ENCODE measurements at places on chromosomes 1 and 21. TPM values are rescaled to one million over a fixed set of nuclear protein-coding genes. Genes with fewer than 3 reads are reported as not detected.

DNA sequence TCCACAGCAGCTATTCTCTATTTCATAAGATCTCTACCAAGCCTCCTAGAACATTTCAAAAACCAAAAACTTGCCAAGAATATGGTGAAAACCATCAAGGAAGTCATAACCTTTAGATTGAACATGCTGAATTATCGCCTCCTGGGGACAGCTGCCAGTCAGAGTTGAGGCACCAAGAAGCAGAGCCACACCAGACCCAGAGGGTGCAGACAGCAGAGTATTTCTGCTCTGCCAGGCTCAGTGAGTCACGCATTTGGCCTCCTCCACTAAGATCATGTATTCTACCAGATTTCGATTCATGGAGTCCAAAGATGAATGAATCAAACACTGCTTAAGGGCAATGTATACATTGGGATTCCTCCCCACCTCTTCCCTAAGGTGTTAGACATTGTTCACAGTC, 2.1 kb downstream of the F3 start:
- H3K27me3 ChIP-seq: peaks cover 73% of the 10 kb centered on the region
- no peak for DNase-seq
- peaks cover 20% of the 10 kb centered on the region for H3K4me1 ChIP-seq
- no peak overlapping the region for H3K4me3 ChIP-seq
- no peaks in the 10 kb centered on the region for H3K36me3 ChIP-seq

DNA sequence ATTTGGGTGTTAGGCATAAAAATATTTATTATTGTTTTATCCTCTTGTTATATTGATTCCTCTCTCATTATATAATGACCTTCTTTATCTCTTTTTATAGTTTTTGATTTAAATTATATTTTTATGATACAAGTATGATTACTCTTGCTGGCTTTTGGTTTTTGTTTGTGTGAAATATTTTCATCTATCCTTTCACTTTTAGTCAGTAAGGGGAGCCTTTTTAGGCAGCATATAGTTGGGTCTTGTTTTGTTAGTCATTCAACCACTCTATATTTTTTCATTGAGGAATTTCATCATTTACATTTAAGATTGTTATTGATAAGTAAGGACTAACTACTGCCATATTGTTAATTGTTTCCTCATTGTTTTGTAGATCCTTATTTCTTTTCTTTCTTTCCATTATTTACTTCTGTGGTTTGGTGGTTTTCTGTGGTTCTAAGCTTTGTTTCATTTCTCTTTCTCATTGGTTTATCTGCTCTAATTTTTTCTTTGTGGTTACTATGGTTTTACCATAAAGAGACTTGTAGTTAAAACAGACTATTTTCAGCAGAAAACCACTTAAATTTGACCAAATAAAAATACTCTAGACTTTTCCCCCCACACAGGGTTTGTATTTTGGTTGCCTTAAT, 593.1 kb downstream of the NUF2 start:
- H3K4me1 ChIP-seq: no peaks in the 10 kb centered on the region
- no peak for DNase-seq
- H3K27ac ChIP-seq: no peak overlapping the region
- H3K27me3 ChIP-seq: no peaks in the 10 kb centered on the region
- no peaks in the 10 kb centered on the region for H3K36me3 ChIP-seq

Gene KCNE2
- not detected for total RNA-seq

DNA sequence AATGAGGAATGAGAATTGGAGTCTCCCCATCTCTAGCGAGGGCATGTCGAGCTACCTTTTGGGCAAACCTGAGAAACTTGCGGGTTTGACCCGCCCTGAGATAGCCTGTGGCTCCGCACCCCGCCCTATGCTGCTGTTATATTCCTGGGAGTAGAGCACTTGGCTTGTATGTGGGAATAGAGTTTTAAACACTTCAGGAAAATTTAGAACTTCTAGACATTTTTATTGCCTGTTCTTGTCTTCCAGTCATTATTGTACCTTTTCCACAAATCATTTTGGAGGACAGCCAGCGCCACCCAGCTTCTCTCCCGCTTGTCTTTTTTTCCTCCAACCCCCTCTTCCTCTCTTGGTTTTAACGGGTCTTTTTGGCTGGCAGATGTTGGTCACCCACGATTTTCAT, 738 bp downstream of the GNPAT start:
- no peak for DNase-seq
- H3K27ac ChIP-seq: peak overlapping the region; percentile 95
- peaks cover 50% of the 10 kb centered on the region for H3K4me1 ChIP-seq
- peaks cover 44% of the 10 kb centered on the region for H3K36me3 ChIP-seq

Gene LDLRAD1
- not detected for total RNA-seq

DNA sequence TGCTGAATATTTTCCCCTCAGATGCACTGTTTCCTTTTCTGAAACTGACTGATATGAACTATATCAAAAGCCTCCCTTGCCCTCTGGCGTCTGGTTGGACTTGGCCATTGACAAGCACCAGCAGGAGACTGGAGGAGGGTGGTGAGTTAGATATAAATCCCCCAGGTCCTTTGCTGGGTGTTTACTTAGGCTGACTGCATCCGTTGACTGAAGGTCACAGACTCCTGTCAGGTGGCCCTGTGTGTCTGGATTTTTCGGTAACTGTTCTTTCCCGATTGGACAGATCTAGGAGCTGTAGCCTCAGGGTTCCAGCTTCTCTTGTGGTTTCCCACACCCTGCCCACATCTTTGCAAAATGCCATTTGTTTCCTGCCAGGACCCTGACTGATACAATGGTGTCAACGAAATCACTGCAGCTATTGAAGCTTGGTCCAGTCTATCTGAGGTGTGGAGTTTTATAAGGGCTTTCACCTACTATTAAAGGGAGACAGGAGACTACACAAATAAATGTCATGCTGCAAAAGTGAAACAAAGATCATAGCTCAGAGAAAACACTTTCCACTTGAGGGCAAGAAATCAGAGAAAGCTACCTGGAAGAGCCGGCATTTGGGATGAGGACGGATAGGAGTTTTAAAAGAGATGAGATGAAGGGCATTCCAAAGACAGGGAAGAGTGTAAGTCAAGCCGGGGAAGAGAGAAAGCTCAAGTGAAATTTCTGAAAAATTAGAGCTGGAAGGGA, 1.5 kb upstream of the MAGI3 start:
- no peak for DNase-seq
- H3K36me3 ChIP-seq: no peaks in the 10 kb centered on the region
- H3K4me3 ChIP-seq: peak overlapping the region; percentile 88
- H3K4me1 ChIP-seq: peaks cover 30% of the 10 kb centered on the region
- H3K27ac ChIP-seq: no peak overlapping the region
- H3K27me3 ChIP-seq: peaks cover 24% of the 10 kb centered on the region

DNA sequence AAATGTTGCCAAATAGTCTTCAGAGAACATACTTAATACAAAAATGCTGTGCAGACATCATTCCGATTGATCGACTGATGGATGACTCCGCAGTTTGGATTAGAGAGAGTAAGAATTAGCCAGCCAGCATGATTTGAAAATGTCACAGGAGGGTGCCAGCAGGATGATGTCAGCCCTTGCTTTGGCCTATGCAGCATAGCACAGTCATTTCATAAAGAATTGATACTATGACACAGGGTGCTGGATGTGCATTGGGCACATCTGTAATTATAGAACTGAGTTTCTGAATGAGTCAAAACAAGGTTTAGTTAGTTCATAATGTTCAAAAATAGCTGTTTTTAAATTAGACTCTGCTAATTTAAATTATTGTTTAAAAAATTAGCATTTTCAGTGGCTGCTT, 21.6 kb upstream of the TRAF5 start:
- peaks cover 34% of the 10 kb centered on the region for H3K4me1 ChIP-seq
- no peak overlapping the region for H3K4me3 ChIP-seq
- no peaks in the 10 kb centered on the region for H3K27me3 ChIP-seq

DNA sequence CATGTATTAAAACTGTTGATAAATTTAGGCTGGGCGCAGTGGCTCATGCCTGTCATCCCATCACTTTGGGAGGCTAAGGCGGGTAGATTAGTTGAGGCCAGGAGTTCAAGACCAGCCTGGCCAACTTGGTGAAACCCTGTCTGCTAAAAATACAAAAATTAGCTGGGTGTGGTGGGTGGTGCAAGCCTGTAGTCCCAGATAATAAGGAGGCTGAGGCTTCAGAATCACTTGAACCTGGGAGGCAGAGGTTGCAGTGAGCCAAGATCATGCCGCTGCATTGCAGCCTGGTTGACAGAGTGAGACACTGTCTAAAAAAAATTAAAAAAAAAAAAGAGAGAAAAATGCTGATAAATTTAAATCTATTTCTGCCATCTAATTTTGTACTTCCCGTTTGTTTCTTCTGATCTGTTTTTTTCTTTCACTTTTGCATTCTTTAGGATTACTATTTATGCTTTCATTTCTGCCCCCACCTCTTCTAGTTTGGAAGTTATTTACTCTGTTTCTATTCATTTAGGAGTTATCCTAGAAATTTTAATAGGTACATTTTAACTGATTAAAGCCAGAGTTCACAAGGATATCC, 3.2 kb upstream of the DENND1B start:
- peak overlapping the region; percentile 53 for H3K4me3 ChIP-seq
- H3K27ac ChIP-seq: peak overlapping the region; percentile 62
- H3K36me3 ChIP-seq: no peaks in the 10 kb centered on the region
- H3K27me3 ChIP-seq: no peaks in the 10 kb centered on the region
- DNase-seq: no peak
- peaks cover 48% of the 10 kb centered on the region for H3K4me1 ChIP-seq

DNA sequence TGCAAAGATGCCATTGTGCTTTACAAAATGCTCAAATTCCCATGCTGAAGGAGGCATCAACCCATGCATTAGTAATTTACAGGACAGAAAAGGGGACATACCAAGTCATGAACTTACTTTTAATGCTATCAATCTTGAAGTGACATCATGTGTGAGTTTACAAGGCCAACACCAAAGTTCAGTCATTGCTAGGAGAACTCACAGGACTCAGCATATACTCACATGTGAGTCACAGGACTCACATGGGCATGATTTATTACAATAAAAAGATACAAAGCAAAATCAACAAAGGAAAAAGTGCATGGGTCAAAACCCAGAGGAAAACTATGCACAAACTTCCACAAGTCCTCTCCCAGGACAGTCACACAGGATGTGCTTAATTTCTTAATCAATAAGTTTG, 1656.0 kb downstream of the MRPL39 start:
- peaks cover 32% of the 10 kb centered on the region for H3K4me1 ChIP-seq
- H3K4me3 ChIP-seq: no peak overlapping the region
- no peak for DNase-seq
- no peaks in the 10 kb centered on the region for H3K36me3 ChIP-seq
- no peaks in the 10 kb centered on the region for H3K27me3 ChIP-seq

Measured in activated T-helper 1 cell treated with anti-CD3 and anti-CD28 coated beads, Interleukin-12 subunit alpha, Interleukin-12 subunit beta, Interleukin-2, Interleukin-4 antibody, amounts not matched to agents 30 ng/mL and 10 ng/mL and 1 ng/mL, durations not matched to agents 14 hours and 24 hours and 36 hours (primary cell).